ENCODE measurements at places on chromosomes 4 and X.
A peak's percentile ranks its signal among the peaks of the same experiment; 100 is the strongest.

DNA sequence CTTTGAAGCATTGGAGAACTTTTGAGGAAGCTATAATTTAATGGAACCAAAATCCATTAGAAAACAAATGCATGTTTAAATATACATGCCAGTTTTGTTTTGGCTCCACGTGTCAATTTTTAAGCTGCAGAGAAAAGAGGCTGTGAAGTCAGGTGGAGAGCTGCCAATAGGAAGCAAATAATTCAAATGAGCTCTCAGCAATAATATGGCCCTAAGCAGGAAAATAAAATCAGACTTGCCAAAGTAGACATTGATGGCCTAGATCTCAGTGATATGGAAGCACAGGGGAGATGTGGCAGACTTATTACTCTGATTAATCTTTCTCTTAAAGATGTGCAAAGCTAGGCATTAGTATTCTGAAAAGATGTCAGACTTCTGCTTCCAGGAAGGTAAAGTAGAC is 769.8 kb upstream of the NDST4 start:
- no peak for DNase-seq

DNA sequence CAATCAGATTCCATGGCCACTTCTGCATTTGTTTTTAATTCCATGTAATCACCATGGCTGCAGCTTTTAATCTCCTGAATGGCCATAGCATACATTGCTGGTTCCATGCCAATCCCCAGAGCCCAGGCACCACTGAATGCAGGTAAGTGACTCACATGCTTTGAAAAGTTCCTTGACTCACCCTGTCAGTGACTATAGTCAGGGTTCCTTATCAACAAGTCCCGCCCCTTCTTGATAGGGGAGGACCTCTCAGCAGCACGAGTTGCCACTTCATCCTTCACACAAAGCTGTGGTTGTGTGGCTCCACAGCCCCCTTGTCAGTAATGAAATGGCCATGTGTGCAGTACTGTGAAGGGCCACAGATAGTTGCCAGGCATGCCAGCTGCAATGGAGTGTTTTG is 516.6 kb downstream of the PPARGC1A start:
- DNase-seq = peak; percentile 15

GRCh38 chrX:147646949-147647723 is 264.6 kb upstream of the FMR1 start:
- DNase-seq = no peak

DNA sequence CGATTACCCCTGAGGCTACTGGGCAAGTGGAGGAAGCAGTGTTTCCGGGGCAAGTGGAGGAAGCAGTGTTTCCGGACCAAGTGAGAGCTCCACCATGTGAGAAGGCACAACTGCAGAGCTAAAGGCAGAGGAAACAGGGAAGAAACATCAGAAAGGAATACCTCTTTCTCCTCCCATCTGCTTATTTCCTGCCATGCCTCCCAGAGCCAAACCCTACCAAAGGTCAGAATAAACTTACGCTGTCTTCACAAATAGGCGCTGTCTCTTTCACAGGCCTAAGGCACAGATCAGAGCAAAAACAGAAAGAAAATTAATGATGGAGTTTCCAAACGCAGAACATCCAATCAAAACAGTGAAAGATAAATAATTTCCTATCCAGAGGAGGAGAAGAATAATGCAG is 153.0 kb downstream of the ATOH1 start:
- no peak for DNase-seq

DNA sequence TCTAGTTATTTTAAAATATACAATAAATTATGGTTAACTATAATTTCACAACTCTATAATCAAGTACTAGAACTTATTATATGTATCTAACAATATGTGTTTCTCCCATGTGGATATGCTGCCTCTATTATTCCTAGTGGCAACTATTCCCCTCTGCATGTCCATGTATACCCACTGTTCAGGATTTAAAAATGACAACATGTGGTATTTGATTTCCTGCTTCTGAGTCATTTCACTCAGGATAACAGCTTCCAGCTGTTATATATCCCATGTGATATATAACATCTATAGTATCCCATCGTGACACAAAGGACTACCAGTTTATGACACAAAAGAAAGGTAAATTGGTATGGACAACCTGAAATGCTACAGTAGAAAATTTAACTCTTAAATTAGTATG is 167.4 kb upstream of the TACR3 start:
- no peak for DNase-seq

DNA sequence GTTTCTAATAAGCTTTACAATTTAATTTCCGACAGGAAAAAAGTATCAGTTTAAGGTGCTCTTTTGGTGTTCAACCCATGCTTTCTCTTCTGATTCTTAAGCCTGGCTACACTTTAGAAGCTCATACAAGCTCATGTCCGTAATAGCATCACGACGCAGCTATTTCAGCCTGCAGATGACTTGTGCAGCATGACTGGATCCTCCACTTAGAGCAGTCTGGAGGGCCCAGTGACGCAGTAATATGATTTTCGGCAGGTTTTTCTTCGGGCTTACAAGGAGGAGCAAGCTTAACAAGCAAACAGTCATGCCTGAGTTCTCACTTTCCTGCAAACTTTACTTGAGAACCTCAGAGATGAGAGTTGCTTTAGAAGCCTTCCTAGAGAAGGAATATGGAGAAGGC is 85.3 kb upstream of the MAML3 start:
- no peak for DNase-seq

DNA sequence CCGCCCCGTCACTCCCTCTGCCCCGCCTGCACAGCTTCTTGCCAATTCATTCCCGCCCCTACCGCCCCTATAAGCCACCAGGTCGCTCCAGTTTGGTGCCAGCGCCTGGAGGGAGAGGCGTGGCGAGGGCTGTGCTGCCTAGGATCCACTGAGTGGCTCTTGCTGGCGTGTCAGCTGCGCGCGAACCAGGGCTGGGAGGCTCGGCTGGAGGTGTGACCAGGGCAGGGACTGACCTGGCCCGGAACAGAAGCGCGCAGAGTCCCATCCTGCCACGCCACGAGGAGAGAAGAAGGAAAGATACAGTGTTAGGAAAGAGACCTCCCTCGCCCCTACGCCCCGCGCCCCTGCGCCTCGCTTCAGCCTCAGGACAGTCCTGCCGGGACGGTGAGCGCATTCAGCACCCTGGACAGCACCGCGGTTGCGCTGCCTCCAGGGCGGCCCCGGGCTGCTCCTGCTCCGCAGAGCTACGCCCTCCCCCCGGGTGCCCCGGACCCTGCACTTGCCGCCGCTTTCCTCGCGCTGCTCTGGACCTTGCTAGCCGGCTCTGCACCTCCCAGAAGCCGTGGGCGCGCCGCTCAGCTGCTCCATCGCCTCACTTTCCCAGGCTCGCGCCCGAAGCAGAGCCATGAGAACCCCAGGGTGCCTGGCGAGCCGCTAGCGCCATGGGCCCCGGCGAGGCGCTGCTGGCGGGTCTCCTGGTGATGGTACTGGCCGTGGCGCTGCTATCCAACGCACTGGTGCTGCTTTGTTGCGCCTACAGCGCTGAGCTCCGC is at the start of gene GPR78:
TSS of gene GPR78 (plus strand) at position 72 of the 773 bp plus-strand sequence. CDS start at position 663, 591 bp downstream.
- DNase-seq = peak; percentile 78

DNA sequence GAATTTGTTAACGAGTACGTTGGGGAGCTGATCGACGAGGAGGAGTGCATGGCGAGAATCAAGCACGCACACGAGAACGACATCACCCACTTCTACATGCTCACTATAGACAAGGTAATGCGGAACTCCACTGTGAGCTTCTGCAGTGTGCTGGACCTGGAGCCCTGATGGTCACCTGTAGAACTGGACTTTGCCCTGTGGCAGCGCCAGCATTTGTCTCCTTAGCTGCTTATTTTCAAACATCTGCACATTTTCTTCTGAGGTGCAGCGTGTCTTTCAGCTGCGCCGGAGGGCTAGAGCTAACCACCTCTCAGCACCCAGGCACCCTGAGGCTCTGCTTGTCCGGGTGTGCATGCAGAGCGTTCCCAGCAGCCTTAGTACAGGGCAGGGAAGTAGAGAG is 47.7 kb downstream of the NELFA start:
- DNase-seq = no peak

DNA sequence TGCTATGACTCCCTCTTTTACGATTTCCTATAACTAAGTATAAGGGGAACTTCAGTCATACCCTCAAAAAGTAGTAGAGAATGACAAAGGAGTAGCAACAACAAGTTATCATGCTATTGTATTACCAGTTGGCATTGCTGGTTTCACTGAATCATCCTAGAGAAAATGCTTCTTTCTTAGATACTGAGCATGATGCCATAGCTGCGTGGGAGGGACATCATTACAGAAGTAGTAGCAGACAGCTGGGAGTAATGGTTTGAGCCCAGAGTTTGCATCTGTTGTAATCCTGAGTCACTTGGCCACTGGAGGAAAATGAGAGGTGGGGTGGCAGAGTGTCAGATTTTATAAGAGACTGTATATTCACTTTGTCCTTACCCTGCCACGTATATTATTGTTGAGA is 38.6 kb downstream of the MTMR1 start:
- DNase-seq = no peak

GRCh38 chr4:4860600-4861389 is 1.3 kb downstream of the MSX1 start:
- no peak for DNase-seq

GRCh38 chrX:149639568-149639967 is 8.0 kb upstream of the TMEM185A start:
- no peak for DNase-seq

DNA sequence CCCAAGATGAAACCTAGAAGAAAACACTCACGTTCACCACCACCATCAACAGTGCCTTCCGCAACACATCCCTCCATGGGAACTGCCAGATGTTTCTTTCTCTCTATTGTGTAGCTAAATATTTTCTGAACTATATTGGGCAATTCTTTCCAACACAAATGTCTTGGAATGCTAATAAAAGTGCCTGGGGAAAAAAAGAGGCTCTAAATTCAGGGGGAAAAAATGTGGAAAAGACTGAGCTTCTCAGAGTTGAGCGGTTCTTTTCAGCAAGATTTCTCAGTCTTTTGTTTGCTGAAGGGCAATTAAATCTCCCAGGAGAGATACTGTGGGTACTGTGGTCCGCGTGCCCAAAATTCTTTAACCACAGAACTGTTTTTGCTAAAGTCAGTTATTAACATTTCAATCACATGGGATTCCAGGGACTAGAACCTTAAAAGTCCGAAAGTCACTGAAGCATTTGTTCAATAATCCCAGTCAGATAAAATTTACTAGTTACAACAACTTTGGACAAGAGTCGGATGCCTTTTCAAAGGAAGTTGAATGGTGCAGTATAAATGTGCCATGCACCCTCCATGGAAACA is 51.9 kb upstream of the DHRSX start:
- DNase-seq = no peak

DNA sequence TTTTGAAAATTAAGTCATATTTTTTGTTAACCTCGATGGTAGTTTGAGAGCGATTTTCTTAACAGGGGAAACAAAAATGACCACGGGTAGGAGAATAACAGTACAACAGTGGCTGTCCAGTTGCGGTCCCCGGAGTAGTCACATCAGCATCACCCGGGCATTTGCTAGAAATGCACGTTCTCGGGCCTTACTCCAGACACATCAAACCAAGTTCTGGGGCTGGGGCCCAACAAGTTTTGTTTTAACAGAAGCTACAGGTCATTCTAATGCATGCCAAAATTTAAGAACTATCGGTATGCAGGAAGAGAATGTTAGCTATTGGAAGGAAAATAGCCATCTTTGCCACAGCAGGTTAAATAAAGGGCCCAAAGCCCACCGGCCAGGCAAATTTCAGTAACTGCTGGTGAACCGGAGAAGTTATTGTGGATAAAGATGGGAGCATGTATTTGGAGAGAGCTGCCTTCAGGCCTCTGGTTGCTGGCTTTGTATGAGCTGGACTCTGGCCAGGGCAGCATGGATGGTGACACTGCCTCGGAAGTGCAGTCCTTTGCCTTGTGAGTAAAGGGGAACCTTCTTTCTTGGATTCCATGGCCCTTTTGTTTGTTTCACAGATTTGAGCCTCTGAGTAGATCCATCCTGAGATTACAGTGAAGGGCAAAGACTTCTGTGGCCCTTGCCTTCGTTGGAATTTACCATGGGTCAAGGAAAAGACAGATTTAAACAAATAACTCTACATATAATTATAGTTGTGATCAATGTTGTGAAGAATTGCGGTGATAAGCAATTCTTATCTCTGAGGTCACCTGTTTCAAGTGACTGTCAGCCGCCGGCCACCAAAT is 62.1 kb downstream of the TBC1D14 start:
- no peak for DNase-seq

DNA sequence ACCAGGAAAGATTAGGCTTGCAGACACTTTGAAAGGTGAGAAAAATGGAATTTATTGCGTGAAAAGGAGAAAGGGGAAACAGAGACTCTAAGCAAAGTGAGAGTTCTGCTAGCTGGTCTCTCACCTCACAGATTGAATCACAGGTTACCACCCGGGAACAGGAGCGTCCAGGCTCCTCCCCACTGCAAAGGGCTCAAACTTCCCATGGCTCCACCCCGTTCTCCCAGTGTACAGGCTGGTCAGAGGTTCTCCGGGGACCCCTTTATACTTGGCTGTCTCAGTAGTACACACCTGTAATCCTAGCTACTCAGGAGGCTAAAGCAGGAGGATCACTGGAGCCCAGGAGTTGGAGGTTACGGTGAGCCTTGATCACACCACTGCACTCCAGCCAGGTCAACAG is 44.0 kb upstream of the ABCG2 start:
- DNase-seq = no peak

DNA sequence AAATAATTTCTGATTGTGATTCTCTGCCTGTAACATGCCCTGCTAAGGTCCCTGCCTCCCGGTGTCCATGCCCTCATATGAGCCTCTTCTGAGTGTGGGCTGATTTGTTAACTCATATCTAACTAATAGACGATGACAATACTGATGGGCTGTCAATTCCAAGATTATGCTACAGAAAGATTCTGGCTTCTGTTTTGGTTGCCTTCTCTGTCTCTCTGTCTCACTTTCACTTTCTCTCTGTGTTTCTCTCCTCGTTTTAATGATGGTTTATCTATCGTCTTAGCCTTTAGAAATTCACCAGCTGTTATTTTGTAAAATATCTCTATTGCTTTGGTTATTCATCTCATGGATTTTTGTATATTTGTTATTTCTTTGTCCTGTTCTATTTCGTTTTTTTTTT is 312.5 kb upstream of the ANXA10 start:
- DNase-seq = no peak

DNA sequence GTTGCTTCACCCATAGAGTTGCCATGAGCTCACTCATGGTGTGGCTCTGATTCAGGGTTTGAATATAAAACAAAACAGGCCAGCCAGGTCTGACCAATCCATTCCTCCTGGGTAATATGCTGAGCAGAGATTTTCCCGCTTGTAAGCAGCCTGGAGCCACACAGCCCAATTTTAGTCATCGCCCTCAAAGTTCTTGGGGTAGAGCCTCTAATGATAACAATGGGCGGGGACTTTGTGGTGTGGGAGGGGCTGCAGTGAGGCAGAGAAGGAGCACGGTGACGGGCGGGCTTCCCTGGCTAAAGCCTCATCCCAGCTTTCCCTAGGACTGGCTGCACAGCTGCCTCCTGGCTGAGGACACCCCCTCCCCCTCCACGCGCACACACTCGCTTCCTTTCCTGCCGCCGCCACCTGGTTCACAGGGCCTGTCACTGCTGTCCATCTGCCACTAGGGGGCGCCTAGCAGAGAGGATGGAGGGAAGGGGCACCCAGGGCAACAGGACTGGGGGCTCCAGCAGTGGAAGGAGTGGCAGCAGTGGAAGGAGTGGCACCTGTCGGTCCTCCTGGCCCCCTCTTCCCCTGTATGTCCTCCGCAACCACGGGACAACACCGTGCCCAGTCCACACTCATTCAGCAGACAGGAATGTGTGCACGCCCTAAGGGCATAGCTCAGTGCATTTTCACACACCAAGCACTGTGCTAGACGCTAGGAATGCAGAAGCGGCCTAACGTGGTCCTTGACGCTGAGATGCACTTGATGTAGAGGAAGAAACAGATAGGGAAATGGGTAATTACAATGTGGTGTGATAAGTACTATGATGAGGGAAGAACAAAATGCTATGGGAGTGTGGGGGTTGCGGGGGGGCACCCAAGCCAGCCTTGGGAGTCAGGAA is 26.8 kb downstream of the PRPS1 start:
- DNase-seq = no peak

- no peak for DNase-seq
Observed at GRCh38 chr4:187469627-187470026, 525.9 kb upstream of the ZFP42 start.

Measured in common myeloid progenitor, CD34-positive (primary cell).